T follicular helper cell (primary cell): ENCODE measurements at places on chromosomes 3 and 15.

DNA sequence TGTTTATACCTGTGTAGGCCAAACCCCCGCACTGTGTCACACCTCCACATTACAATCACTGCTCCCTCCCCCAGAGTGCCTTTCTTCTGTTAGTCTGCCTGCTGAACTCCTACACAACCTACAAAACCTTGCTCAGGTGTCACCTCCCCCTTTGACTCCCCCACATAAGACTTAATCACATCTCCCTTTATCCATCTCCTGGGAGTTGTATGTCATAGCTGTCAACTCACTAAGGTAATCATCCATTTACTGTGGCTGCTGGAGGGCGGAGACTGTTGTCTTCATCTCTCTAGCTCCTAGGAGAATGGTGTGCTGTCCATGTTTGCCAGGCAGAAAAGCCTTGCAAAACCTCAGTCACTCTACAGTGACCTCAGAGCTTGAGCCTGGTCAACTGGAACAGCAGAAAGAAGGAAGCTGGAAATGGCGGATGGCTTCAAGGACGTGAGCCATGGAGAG is 43.8 kb downstream of the ZNF710 start:
- DNase-seq: no peak

DNA sequence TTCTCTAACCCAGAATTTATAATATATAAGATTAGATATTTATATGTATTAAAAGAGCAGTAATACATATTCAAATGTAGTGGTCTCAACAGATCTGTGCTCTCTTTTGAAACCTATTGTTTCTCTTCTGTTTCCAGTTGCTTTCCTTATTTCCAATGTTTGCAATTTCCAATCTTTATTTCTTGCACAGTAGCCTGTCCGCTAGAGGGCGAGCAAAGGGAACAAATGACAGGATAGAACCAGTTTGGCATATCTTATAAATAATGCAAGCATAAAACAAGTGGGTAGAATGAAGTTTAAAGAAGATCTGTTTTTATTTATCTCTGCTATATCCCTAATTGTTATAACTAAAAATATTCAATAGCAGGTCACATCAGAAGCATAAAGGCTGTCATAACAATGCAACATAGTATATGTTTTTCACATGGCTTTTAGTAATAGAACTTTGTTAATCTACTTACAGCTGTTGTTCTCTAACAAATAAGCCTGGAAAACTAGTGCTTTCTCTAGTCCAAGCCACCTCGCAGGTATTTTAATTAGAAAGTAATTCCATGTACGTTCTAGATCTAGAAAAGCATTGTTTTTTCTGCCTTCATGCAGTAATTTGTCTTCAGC is 15.1 kb upstream of the TCAIM start:
- peak; percentile 28 for DNase-seq

DNA sequence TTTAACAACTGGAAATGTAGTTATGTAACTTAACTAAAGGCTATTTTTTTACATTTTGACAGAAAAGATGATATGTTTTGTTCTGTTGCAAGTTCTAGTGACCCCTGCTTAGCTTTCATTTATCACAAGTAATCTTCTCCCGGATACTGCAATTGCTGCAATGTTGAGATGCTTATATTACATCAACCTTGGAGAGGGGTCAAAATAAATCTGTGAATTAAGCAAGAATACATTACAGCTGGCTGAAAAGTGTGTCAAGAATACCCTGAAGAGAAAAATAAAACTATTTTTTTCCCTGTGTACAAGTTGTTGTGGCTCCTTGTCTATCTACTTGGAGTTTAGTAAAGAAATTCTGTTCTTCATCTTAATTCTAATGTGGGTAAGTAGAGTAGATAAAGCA is 232.1 kb upstream of the GOLIM4 start:
- DNase-seq: no peak

DNA sequence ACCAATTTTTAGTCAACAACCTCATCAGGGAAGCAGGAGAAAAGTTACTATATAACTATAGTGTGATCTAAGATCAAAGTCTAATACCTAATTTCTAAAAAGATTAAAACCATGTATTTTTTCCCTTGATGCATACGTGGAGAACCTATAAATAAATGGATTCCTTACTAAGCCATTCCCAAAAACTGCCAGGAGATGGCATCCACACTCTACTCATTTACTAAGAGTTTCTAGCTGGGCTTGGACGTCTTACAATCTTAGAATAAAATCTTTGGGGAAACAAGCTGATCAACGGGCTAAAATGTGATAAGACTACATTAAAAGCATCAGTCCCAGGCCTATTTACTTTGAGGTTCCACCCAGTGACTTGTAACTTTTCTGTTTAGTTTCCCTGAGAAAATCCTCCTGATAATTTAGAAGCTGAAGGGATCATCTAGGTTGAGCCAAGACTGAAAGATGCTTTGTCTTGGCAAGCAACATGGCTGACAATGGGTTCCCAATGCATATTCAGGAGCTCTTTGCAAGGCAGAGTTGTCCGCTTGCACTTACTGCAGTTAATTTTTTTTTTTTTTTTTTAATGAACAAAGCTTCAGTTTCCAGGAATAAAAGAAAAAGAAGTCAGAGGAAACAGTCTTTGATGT is 85.5 kb upstream of the FGF12 start:
- no peak for DNase-seq

DNA sequence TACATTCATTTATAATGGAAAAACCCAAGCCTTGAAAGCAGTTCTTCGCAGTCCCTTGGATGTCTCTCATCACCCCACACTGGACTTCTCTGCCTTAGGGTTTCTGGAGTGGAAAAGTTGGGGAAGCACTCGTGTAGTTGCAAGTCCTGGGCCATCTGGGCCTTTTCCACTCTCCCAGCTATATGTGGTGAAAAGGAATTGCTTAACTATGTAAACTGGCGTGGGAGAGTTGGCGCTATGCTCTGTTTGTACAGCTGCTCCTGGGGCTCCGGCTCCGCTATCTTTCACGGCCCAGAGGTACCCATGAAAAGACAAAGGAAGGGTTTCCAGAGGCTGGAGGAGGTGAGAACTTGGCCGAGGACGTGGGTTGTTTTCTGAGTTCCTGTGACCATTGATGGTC is 81.1 kb upstream of the MYZAP start:
- no peak for DNase-seq

DNA sequence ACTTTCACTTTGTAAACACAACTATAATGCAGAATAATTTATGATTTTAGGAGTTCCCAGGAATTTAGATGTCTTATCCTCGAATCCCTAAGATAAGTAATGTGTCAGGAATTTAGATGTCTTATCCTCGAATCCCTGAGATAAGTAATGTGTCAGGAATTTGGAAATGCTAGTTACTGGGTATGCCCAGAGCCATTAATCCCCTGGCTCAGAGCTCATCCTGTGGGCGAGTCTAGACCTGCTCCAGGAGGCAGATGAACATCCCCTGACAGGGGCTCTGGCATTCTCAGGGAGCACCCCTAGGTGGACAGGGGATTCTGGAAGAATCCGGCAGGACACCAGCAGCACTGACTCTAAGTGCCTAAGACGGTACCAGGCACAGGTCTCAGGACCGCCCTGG is 163.3 kb downstream of the ARRDC4 start:
- no peak for DNase-seq
